ENCODE measurements at places on chromosomes 11 and 22.

DNA sequence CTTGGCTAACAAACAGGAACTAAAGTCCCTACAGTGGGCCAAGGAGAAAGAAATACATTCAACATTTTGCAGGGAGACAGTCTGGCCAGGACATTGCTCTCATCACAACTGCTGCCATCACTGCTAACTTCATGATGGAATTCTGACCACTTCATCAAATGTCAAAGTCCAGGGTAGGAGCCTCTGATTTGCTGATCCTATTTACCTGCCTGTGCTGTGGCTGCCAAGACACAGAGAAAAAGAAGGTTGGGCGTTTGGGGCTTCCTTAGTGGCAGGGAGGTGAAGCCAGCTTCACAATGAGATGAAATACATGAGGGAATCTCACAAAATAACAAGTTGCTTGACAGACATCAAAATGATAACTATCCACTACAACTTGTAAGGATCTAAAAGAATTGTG, 343.9 kb upstream of the CADM1 start:
- no peaks in the 10 kb centered on the region for H3K4me1 ChIP-seq
- H3K36me3 ChIP-seq, result no peaks in the 10 kb centered on the region
- no peak overlapping the region for H3K27ac ChIP-seq
- no peak overlapping the region for H3K4me3 ChIP-seq

DNA sequence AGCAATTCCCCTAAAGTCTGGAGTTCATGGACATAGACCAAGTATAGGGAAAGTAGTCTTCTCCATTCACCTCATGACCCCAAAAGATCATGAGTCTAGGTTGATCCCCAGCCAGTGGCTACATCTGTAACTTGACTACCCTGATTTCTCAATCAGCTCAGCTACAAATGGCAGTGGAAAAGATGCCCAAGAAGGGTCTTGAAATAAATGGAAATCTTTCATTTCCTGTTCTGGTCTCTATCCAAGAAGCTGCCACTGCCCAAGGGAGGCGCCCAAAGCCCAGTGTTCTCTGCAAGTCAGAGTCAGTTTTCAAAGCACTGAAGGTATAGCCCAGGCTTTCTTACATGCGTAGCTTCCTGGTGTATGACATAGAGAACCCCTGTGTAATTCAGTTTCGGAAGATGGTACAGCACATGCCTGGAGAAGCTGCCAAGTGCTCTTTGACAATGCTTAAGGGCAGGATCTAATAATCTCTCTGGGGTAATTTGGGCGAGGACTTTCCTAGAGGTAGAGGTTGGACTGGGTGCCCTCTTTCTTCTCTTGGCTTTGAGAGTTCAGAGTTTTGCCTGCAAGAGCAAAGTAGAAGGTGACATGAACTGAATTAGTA, 101.1 kb downstream of the ADAMTS15 start:
- no peak overlapping the region for H3K27ac ChIP-seq
- no peaks in the 10 kb centered on the region for H3K36me3 ChIP-seq
- no peak for DNase-seq
- no peaks in the 10 kb centered on the region for H3K27me3 ChIP-seq
- no peaks in the 10 kb centered on the region for H3K4me1 ChIP-seq

GRCh38 chr22:25353516-25354445, 134.3 kb downstream of the CRYBB2 start:
- no peaks in the 10 kb centered on the region for H3K4me1 ChIP-seq
- no peak overlapping the region for H3K27ac ChIP-seq
- no peak for DNase-seq
- H3K27me3 ChIP-seq, result no peaks in the 10 kb centered on the region
- no peak overlapping the region for H3K4me3 ChIP-seq
- H3K36me3 ChIP-seq, result peaks cover 99% of the 10 kb centered on the region

- H3K4me1 ChIP-seq, result peaks cover 9% of the 10 kb centered on the region
- DNase-seq, result no peak
- H3K4me3 ChIP-seq, result no peak overlapping the region
These were observed 50.0 kb downstream of the C11orf58 start for GRCh38 chr11:16788141-16789062.

DNA sequence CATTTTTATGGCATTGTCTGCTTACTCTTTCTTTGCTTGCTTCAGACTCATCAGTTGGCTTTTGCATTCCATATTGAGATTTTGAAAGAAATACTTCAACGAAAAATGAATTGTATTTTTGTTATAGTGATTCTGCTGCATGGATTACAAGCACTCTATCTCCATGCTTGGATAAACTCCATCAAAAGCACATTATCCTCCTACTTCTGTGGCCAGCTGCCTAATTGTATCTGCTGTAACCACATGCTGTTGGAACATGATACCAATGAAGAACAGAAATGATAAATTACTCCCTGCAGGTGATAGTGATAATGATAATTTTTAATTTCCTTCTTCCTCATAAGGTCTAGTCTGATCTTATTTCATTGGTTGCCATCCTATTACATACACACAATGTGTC, 100.8 kb downstream of the PRMT3 start:
- no peaks in the 10 kb centered on the region for H3K4me1 ChIP-seq
- no peak for DNase-seq
- no peaks in the 10 kb centered on the region for H3K27me3 ChIP-seq
- H3K4me3 ChIP-seq, result no peak overlapping the region

DNA sequence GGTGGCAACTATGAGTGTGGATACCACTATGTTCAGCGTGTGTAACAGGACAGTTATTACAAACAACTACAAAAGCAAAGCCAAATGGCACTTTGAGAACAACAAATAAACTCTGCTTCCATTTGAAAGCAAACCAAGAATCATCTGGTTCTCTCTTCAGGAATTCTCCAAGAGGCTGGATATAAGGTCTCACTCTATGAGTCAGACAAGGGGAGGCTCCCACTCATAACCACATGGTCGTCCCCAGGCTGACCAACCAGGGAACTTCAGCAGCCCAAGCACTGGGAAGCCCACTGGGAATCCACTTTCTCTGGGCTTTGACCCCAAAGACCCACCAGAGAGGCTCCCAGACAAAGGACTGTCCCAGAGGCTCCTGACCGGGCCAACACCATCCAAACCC, 35.3 kb downstream of the DGCR2 start:
- H3K27ac ChIP-seq, result peak overlapping the region; percentile 41
- no peak overlapping the region for H3K4me3 ChIP-seq
- H3K36me3 ChIP-seq, result peaks cover 11% of the 10 kb centered on the region
- peaks cover 16% of the 10 kb centered on the region for H3K4me1 ChIP-seq

GRCh38 chr22:38079804-38080203, 4.2 kb downstream of the SLC16A8 start:
- peaks cover 16% of the 10 kb centered on the region for H3K4me1 ChIP-seq
- H3K27me3 ChIP-seq, result no peaks in the 10 kb centered on the region
- no peak overlapping the region for H3K4me3 ChIP-seq
- peaks cover 4% of the 10 kb centered on the region for H3K36me3 ChIP-seq
- no peak overlapping the region for H3K27ac ChIP-seq
- no peak for DNase-seq

- H3K36me3 ChIP-seq, result peaks cover 6% of the 10 kb centered on the region
- DNase-seq, result no peak
- H3K27me3 ChIP-seq, result no peaks in the 10 kb centered on the region
- H3K27ac ChIP-seq, result peak overlapping the region; percentile 58
- H3K4me3 ChIP-seq, result no peak overlapping the region
These were observed 32.2 kb upstream of the LYVE1 start for GRCh38 chr11:10600570-10601248.

DNA sequence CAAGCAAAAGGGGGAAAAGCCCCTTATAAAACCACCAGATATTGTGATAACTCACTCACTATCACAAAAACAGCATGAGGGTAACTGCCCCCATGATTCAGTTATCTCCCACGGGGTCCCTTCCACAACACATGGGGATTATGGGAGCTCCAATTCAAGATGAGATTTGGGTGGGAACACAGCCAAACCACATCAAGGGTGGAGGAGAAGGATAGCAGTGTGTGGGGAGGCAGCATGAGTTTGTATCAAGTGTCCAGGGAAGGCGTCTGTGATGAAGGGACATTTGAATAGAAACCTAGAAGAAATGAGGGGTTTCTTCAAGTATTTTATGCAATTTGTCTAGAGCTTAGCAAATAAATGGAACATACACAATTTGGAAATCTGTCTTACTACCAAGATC, 98.2 kb downstream of the SLC1A2 start:
- peaks cover 6% of the 10 kb centered on the region for H3K4me1 ChIP-seq
- no peak overlapping the region for H3K27ac ChIP-seq
- H3K4me3 ChIP-seq, result no peak overlapping the region
- DNase-seq, result no peak

DNA sequence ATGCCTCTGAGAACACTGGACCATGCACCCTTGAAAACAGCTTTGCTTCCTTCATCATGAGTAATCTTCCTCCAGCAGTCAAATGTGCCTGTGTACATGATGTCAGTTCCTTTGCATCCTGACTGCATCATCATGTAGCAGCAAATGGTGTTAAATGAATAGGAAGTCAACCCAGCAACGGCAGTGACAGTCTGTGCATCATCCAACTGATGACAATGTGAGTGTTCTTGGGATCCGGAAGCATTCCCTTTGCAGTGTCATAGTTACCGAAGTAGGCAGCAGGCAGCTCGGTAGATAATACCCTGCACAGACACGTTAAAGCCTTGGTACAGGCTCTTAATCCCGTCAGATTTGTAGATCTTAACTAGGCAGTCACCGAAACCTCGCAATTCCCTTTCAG, 2.5 kb downstream of the WBP2NL start:
- no peaks in the 10 kb centered on the region for H3K36me3 ChIP-seq
- DNase-seq, result no peak
- no peak overlapping the region for H3K27ac ChIP-seq
- no peak overlapping the region for H3K4me3 ChIP-seq
- H3K4me1 ChIP-seq, result peaks cover 13% of the 10 kb centered on the region
- H3K27me3 ChIP-seq, result peaks cover 8% of the 10 kb centered on the region

DNA sequence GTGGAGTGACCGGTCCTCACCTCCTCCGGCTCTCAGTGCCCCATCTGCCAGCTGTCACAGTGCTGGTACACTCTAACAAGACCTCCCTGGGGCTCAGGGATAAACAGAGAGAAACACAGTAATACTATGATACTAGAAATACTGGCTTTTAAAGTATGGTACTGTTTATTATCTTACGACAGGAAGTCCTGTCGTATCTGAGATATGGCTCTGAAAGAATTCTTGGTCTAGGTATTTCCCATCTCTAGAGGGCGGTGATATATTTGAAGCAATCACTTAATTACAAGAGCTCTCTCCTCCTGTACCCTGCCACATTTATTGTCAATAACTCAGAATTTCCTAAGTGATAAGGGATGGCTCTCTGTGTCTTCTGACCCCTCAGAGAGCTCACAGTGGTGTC, 119.1 kb downstream of the RRM1 start:
- H3K27me3 ChIP-seq, result no peaks in the 10 kb centered on the region
- H3K4me1 ChIP-seq, result no peaks in the 10 kb centered on the region
- no peak overlapping the region for H3K4me3 ChIP-seq
- H3K36me3 ChIP-seq, result no peaks in the 10 kb centered on the region
- H3K27ac ChIP-seq, result no peak overlapping the region

GRCh38 chr11:130433357-130433756, 4.9 kb upstream of the ADAMTS8 start:
- H3K36me3 ChIP-seq, result no peaks in the 10 kb centered on the region
- no peak overlapping the region for H3K4me3 ChIP-seq
- H3K27me3 ChIP-seq, result peaks cover 3% of the 10 kb centered on the region

- no peak for DNase-seq
- no peaks in the 10 kb centered on the region for H3K4me1 ChIP-seq
- no peaks in the 10 kb centered on the region for H3K36me3 ChIP-seq
These were observed 37.7 kb upstream of the GNAZ start for GRCh38 chr22:23032658-23033057.

- no peaks in the 10 kb centered on the region for H3K27me3 ChIP-seq
- no peaks in the 10 kb centered on the region for H3K36me3 ChIP-seq
- H3K4me1 ChIP-seq, result peaks cover 44% of the 10 kb centered on the region
- DNase-seq, result no peak
- peak overlapping the region; percentile 75 for H3K27ac ChIP-seq
These were observed 31.2 kb downstream of the RBFOX2 start for GRCh38 chr22:35997438-35997837.

GRCh38 chr11:64866173-64866491, 12.3 kb downstream of the EHD1 start:
- H3K27me3 ChIP-seq, result no peaks in the 10 kb centered on the region
- H3K27ac ChIP-seq, result peak overlapping the region; percentile 93
- peaks cover 99% of the 10 kb centered on the region for H3K4me1 ChIP-seq
- no peak overlapping the region for H3K4me3 ChIP-seq

GRCh38 chr11:112504056-112504455, 243.4 kb upstream of the PLET1 start:
- no peak for DNase-seq
- no peak overlapping the region for H3K4me3 ChIP-seq
- H3K27me3 ChIP-seq, result no peaks in the 10 kb centered on the region
- H3K27ac ChIP-seq, result no peak overlapping the region

DNA sequence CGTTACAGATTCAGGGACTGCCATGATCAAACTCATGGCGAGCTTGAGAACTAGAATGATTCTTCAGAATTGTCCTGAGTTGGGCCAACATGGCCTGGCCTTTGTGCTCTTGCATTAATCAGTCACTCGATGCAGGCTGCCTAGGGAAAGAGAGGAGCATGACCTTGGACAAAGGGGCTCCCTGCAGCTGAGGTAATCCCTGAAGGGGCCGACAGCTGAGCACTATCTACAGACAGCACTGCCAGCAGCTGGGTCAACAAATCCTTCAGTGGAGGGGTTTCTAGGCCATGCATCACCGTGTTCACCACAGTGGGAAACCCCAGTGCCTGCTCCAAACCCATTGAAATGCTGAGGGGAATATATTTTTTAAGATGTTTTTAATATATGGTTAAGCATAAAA, 159.5 kb upstream of the POU2AF2 start:
- no peak for DNase-seq
- no peak overlapping the region for H3K4me3 ChIP-seq
- no peaks in the 10 kb centered on the region for H3K27me3 ChIP-seq
- no peaks in the 10 kb centered on the region for H3K36me3 ChIP-seq

- peak overlapping the region; percentile 65 for H3K4me3 ChIP-seq
- peak overlapping the region; percentile 95 for H3K27ac ChIP-seq
- no peaks in the 10 kb centered on the region for H3K36me3 ChIP-seq
- DNase-seq, result no peak
- H3K4me1 ChIP-seq, result peaks cover 11% of the 10 kb centered on the region
- no peaks in the 10 kb centered on the region for H3K27me3 ChIP-seq
These were observed 700 bp upstream of the STX3 start for GRCh38 chr11:59754494-59754858.

- H3K27me3 ChIP-seq, result no peaks in the 10 kb centered on the region
- DNase-seq, result no peak
- H3K4me3 ChIP-seq, result no peak overlapping the region
These were observed 252.7 kb downstream of the TMEM135 start for GRCh38 chr11:87290304-87290922.

DNA sequence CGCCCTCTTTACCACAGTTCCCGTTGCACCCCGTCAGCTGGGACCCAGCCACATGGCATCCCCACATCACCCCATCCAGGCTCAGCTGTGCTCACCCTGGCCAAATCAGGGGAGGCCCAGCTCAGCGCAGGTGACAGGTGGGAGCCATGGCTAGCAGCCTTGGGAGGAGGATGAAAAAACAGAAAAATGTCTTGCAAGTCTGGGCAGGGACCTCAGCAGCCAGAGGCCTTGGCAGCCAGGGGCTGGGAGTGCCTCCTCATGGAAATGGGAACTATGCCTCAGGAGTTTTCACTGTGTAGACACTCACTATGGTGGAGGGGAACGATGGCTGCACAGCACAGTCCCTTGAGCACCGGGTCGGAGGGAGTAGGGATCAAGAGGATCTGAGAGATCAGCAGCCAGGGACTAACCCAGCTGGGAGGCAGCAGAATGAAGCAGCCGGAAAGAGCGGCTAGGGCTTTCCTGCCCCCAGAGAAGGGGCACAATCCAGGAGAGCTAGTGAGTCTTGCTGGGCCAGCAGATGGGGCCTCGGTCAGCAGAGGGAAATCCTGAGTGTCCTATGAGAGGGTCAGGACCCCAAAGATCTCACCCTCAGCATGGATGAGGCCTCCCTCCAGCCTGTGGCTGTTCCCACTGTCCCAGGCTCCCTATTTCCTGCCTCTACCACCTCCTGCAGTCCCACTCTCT, 6.2 kb upstream of the FTH1 start:
- DNase-seq, result no peak
- H3K27ac ChIP-seq, result peak overlapping the region; percentile 94
- peaks cover 46% of the 10 kb centered on the region for H3K4me1 ChIP-seq
- no peaks in the 10 kb centered on the region for H3K27me3 ChIP-seq
- H3K4me3 ChIP-seq, result no peak overlapping the region

All from esophagus squamous epithelium (tissue), 5 donors.